Nucleus accumbens (tissue), 56 donors: ENCODE measurements at places on chromosomes 5 and 9.

- no peak for DNase-seq
Observed at GRCh38 chr5:154309805-154310204, 119.3 kb downstream of the GALNT10 start.

- DNase-seq: no peak
Observed at GRCh38 chr9:26326563-26326962, 566.0 kb downstream of the CAAP1 start.

GRCh38 chr5:1840071-1840547, 38.9 kb downstream of the NDUFS6 start:
- DNase-seq: no peak

- DNase-seq: no peak
Observed at GRCh38 chr9:84140535-84141101, 160.0 kb downstream of the RMI1 start.

DNA sequence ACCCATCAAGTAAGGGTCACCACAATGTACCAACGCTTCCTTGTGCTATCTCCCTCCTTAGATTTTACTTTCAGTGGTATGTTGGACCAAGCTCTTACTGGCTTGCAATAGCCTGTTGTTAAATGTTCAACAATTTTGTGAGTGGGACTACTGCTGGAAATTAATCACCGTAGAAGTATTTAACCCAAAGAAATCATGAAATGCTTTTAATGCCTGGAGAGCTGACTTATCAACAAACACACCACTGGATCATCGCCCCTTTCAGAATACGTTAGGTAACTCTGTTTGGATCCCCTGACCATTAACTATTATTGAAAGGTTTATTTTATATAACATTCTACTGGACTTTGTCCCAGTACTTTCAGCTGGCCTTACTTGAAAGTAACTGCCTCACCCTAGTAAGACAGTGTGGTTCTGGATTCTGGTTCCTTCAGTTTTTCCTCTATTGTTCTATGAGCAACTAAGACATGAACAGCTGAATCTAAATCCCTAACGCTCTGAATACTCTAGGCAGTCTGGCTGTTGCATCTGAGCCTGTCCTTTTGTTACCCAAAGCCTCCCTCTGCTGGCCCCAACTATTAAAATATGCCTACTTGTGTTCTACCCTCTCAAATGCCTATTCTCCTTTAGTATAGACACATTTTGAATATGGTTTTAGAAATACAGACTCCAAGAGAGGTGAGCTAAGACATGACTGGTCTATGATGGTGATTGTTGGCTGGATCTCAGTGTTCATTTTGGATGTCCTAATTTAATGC, 1203.4 kb upstream of the DMAC1 start:
- no peak for DNase-seq

GRCh38 chr9:100011062-100011681, 87.6 kb downstream of the ERP44 start:
- no peak for DNase-seq

DNA sequence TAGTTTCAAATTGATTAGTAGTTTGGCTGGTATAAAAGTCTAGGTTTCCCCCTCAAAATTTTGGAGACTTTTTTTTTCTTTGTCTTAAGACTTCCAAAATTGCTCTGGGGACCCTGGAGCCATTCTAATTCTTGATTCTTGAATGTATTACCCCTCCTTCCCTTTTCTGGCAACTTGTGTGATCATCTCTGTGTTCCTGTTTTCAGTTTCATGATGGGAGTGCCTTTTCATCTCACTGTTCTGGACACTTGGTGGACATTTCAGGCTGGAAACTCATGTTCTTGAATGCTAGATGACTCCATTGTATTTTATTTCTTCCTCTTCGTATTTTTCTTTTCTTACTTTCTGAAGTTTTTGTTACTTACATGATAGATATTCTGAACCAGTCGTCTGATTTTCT, 57.3 kb upstream of the LRRC70 start:
- DNase-seq: no peak
